Inflammatory macrophage treated with lipopolysaccharide for 1 hour (primary cell): ENCODE measurements at places on chromosomes 1 and 21.

- DNase-seq, result no peak
Observed at GRCh38 chr1:82978461-82979324, 1020.2 kb downstream of the TTLL7 start.

DNA sequence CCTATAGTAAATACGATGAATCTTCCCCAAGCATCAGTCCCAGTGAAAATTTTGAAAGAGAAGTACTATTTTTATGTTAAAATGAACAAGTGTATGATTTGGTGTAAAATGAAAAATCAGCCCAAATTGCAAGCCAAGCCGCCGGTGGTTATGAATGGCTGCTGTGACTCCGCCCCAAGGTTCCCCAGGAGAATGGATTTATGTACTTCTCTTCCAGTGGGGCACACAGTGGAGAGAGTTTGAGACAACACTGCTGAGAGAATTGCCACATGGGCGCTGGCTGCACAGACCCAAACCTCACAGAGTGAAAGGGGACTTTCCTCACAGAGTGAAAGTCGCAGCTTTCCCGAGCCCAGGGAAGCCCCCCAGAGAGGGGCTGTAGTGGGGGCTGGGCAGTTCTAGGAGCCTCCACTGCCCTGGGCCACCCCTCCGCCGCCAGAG, 24.0 kb downstream of the CDK18 start:
- no peak for DNase-seq

- no peak for DNase-seq
Observed at GRCh38 chr21:42021371-42022090, 11.4 kb upstream of the ZBTB21 start.

DNA sequence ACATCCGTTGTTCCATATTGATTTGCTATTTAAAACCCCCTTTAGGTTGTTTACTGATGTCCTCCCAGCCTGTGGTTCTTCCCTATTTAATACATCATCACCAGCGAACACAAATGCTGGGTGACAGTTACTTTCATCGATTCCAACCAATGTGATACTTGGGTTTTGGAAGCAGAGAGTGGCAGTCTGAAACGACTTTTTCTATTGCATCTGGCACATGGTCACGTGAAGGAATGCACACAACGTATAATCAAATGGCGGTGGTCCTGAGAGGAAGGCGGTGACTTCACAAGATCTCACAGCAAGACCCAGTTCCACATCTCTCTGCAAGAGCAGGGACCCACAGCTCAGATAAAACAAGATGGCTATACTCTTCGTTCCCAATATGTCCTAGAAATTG, 213.9 kb downstream of the DSCAM start:
- DNase-seq, result no peak

GRCh38 chr1:67682659-67683197, 2.3 kb upstream of the GADD45A start:
- peak; percentile 82 for DNase-seq
